Stimulated activated CD8-positive, alpha-beta memory T cell treated with anti-CD3 and anti-CD28 coated beads, Interleukin-4, amount 100 ng/mL, for 1 hour (primary cell): ENCODE measurements at places on chromosomes 7 and 10.

DNA sequence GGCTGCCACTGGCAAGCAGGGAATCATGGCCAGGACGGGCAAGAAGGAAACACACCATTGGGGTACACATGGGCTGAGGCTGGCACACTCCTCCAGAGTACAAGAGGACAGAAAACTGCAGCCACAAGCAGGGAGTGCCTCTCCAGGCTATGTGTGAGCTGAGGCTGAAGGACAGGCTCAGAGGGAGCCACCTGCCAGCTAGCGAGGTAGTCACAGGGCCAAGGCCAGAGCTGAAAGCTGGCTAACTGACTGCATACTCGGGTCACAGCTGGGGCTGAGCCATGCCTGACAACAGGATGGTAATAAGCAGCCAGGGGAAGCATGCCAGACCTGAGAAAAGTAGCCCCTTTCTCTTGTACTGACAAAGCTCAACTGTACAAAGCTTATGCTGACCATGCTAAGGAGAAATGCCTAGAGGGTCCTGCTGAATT lies 52.0 kb downstream of the KIF5B start:
- no peak for DNase-seq

DNA sequence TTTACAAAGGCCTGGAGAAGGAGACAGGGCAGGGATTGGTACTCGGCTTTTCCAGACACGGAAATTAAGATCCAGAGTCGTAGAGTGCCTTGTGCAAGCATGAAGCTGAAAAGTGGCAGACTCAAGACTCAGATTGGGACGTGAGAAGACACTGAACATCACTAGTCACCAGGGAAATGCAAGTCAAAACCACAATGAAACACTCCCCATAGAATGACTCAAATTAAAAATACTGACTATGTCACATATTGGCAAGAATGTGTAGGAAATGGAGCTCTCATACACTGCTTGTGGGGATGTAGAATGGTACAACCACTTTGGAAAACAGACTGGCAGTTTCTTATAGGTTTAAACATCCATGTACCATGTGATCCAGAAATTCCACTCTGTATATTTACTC lies 472.0 kb downstream of the RPS24 start:
- DNase-seq, result no peak

GRCh38 chr10:670038-670437 lies 19.4 kb downstream of the DIP2C start:
- no peak for DNase-seq

DNA sequence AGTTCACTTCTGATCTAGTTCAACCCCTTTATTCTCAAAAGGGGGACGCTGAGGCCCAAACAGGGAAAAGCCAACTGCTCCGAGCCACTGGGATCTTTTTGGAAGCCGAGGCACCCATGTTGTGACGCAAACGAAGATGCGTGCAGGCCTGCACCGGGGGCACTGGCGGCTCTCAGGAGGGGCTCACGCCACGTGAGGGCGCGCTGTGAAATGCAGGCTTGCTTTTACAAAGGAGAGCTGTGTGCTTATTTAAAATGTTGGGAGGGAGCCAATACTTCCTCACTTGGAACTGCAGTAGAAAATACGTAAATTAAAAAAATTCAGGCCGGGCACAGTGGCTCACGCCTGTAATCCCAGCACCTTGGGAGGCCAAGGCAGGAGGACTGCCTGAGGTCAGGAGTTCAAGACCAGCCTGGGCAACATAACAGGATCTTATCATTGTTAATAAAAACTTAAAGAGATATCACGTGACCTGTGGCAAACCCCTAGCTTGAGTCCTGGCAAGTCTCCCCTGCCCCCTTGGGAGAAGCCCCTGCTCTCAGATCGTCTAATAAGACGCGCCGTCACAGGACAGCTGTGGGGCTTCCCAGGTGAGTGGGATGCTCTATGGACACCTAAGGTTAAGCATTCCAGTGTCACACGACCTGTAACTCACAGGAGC lies 16.3 kb downstream of the BRI3 start:
- no peak for DNase-seq

DNA sequence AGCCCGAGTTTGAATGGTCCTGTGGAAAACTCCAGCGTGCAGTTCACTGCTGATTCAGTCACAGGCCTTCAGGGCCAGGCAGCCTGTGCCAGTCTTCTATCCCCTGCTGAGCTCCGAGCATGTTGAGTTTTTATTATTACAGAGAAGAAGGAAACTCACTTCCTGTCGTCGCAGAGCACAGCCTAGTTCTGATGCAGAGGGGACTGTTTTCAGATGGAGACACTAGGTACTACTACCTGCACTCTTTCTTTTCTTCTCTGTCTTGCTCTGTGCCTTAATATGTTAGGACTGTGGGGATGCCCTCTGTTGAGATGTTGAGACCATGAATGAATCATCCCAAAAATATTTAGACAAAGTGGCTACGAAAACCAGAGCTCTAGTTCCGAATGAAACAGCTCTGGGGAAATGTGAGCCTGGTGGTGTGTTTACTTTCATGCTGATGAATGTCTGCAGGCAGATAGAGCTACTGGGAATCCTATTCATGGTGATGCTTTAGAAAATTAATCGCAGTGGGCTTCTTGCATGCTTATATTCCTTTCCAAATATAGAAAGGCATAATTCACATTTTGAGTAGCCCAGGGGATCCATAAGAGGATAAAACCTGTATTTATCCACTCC lies 29.6 kb downstream of the CASP7 start:
- no peak for DNase-seq
